Left hindlimb (tissue), 1 donor: ENCODE measurements at places on chromosomes 2 and 18.

DNA sequence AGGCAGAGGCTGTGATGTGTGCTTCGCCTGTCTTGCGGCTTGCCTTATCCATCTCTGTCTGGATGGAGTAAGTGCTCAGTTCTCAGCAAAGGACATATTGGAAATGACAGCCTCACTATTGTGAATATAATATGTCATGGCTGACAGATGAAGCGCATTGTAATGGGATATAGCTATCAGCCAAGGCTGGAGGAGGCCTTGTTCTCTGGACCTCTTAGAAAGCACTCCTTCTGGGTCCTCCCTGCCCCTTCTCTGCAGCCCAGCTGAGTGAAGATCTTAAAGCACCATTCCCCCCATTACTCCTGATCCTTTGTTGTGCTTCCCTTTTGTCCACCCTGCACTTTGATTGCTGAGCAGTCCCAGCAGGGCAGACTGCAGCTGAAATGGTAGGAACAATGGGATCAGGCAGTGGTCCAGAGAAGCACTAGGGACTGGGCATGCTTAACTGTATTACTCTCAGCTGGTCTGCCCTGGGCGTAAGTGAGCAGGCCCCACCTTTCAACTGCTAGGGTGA, 265.3 kb downstream of the SETBP1 start:
- no peak for DNase-seq

DNA sequence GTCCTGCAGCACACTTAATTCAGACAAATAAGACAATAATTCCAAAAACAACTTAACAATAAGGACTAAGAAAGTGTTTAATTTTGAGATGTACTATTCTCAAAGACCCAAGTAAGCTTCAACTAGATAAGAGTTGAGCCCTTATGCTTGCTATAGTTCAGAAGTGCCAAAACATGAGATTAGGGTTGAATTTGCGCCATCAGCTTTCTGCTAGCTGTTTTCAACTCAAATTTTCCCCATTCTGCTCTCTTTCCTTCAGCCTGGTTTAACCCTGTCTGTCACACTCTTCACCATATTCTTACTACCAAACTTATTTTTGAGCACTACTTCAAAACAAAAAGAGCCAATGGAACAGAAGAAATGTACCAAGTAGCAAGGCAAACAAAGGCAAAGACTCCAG, 4.1 kb downstream of the NFE2L2 start:
- no peak for DNase-seq

GRCh38 chr2:217216316-217216715, 356.5 kb upstream of the TNP1 start:
- DNase-seq: no peak

DNA sequence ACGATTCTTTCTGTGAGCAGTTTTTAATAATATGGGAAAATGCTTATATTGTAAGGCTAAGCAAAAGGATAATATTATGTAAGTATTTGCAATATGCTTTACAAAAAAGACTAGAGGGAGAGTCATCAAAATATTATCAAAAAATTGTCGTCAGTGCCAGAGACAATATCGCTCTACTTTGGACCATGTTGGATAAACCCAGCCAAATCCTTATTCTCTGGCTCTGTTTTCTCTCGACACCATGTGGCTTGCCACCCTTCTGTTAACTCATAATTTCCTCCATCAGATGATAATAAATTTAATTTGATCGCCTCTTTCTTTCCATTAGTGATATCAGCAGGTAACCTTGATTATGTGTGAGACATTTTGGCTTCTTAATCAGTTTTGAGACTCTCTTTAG, 129.9 kb downstream of the CDC42EP3 start:
- no peak for DNase-seq

- no peak for DNase-seq
Measured at GRCh38 chr18:51128533-51128932, 68.9 kb downstream of the MEX3C start.

DNA sequence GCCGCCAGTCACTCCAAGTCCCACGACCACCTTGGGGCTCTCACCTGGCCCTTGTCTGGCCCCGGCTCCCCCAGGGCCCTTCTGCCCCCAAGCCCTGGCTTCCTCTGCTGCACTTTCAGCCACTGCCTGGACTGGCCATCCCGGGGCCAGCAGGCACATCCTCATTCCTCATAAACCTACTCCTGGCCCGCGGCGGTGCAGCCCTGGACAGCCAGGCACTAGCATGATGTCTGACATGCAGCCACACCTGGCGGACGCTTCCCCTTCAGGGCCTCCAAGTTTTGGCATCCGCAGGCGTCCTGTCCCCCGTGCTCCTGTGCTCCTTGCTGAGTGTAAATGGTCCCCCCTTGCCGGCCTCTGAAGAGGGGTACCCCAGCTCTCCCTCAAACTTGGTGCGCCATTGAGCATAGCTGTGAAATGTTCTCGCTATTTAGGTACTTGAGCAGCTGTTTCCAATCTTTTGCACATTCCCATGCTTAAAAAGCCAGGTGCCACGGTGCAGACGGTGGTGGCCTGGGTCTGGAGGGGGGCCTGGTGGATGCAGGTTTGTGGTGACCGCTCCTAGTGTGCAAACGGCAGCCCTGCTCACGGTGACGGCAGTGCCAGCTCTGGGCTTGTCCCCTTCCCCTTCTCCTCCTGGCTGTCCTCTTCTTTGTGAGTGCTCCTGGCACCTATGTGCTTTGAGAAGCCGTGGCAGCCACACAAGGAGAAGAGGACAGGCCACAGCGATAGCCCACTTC, 123.8 kb downstream of the MBP start:
- no peak for DNase-seq

GRCh38 chr2:145750612-145751011, 1230.7 kb upstream of the ZEB2 start:
- no peak for DNase-seq

GRCh38 chr2:144256996-144257707, 262.8 kb downstream of the ZEB2 start:
- DNase-seq: no peak

GRCh38 chr18:27661320-27662018, 476.4 kb upstream of the CHST9 start:
- DNase-seq: no peak

- no peak for DNase-seq
Measured at GRCh38 chr2:141467331-141467730, 663.5 kb downstream of the LRP1B start.

GRCh38 chr2:187936228-187936627, 355.4 kb upstream of the GULP1 start:
- DNase-seq: no peak

DNA sequence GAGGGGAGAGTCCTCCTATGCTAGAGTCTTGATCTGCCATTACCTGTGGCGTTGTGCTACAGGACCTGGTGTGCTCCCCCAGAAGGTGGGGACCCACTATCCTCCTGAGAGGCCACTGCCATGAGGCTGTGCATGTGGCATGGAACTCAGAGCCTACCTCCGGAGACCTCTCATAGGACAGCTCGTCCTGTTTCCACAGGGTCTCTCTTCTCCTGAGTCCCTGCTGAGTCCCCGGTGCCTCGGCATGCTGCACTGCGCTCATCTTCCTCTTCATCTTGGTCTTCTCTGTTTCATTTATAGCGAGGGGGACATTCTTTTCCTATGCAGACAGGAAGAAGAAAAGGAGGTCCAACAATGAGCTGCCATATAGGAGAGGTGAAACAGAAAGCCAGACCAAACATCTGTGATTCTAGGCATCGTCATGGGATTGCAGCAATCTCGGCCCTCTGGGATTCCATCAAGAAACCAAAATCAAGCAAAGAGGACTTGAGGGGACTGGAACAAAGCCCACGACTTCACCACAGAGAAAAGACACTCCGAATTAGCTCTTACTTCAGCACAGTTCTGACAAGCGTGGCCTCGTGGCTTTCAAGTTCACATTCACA, 83.7 kb downstream of the KCNF1 start:
- no peak for DNase-seq

DNA sequence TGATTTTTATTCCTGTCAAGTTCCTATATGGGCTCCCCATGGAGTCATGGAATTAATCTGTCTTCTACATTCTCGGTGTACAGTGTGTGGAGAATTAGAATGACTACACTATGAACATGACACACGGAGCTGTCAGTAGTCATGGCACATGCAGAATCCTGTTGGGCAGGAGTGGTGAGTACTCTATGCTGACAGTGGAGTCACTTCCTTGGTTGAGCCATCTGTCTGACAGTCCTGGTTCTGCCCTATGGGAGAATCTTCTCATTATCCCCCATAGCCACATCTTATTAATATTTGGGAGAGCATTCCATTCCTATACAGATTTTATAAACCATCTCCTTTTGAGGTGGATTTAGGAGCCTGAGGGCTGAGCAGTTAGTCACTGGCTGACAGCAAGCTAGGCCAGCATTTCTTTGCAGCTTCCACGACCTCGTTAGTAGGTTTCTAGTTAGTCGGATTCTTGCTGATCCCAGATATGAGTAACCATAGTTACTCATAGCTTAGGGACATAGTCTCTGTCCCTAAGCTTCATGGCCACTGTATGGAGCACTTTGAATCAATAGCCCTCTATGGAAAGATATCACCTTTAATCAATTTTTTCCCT, 90.6 kb downstream of the MDH1 start:
- DNase-seq: no peak

GRCh38 chr2:8456151-8457091, 225.4 kb upstream of the ID2 start:
- no peak for DNase-seq

- DNase-seq: no peak
Measured at GRCh38 chr2:221568299-221568698, 3.8 kb downstream of the EPHA4 start.

GRCh38 chr2:121699421-121700333, 37.0 kb downstream of the NIFK start:
- no peak for DNase-seq

DNA sequence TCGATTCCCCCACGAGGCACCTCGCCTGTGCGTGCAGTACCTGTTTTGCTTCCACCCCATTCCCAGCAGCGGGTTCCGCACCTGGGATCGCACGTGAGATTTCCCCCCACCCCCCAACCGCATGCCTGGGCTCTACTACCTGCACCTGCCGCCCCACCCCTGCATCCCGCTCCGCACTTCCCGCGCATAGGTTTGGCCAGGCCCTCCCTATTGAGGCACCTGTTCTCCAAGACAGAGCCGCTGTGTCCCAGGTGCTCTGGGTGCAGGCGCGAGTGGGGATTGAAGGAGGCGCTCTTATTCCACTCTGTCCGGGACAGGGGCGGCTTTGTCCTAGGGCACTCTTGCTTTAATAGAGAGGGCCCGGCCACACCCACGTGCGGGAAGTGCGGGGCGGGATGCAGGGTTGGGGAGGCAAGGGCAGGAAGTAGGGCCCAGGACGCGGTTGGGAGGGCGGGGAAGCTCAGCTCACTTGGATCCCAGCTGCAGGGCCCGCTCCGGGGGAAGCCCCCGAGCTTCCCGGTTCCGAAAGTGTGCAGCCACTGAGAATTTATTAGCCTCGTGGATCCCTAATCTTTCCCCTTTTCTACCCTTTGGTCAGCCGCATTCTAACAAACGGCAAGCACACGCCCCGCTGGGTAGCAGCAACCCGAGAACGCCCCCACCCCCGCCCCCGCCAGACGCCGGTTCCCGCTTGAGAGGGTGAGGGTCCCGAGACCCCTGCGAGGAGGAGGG, 670 bp upstream of the MOCOS start:
- peak; percentile 45 for DNase-seq

DNA sequence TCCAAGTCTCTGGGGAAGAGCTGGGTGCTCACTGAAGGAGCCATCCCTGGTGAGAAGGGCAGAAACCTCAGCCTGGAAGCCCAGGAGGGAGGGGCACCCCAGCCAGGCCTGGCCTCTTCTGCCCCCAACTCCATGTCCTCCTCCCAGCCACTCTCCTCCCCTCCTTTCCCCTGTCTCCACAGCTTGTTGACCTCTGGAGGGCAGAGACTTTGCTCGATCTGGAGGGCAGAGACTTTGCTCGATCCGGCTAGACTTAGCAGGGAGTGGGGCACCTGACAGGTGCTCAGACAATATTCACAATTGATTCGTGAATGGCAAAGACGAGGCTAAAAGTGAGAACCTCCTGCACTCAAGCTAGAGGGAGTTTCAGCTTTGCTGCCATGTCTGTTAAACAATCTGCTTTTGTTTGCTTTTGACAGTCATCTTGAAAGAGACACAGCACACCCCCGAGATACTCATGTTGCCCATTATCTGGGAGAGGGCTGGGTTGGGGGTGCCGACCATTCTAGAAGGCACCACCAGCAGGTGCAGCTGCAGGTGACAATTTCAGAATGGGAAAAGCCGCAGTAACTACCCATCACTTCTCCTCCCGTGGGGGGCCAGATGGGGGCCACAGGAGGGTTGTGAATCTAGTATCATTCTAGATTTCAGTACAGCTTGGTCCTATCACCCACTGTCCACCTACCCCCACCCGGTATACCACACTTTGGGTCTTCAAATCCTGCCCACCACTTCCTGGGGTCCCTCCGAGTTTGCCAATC, 54.8 kb downstream of the DNMT3A start:
- no peak for DNase-seq
